ENCODE measurements at places on chromosomes 7 and 10.

- no peak for DNase-seq
These were observed 73.2 kb downstream of the INHBA start for GRCh38 chr7:41629711-41630111.

- DNase-seq = no peak
These were observed 87.8 kb downstream of the LCOR start for GRCh38 chr10:96919785-96920430.

GRCh38 chr10:86250399-86250798 lies 116.2 kb downstream of the GRID1 start:
- DNase-seq = no peak

- no peak for DNase-seq
These were observed 209.2 kb downstream of the SNX10 start for GRCh38 chr7:26500749-26501352.

- no peak for DNase-seq
These were observed 72.7 kb downstream of the VOPP1 start for GRCh38 chr7:55499591-55499990.

DNA sequence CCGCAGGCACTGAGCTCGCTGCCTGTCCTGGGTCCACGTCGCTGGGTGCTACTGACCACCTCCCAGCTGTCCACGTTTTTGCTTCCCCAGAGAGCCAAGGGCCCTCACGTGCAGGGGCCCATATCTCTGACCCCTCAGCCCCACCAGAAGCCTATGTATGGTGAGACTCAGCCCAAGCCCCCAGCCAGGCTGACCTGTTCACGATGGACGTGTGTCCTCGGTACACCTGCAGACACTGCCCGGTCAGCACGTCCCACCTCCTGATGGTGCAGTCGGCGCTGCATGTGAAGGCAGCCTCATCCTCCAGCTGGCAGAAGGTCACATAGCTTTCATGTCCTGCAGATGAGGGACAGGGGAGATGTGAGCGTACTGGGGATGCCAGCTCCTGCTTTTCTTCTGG lies 9.9 kb downstream of the WDR86 start:
- DNase-seq = no peak

DNA sequence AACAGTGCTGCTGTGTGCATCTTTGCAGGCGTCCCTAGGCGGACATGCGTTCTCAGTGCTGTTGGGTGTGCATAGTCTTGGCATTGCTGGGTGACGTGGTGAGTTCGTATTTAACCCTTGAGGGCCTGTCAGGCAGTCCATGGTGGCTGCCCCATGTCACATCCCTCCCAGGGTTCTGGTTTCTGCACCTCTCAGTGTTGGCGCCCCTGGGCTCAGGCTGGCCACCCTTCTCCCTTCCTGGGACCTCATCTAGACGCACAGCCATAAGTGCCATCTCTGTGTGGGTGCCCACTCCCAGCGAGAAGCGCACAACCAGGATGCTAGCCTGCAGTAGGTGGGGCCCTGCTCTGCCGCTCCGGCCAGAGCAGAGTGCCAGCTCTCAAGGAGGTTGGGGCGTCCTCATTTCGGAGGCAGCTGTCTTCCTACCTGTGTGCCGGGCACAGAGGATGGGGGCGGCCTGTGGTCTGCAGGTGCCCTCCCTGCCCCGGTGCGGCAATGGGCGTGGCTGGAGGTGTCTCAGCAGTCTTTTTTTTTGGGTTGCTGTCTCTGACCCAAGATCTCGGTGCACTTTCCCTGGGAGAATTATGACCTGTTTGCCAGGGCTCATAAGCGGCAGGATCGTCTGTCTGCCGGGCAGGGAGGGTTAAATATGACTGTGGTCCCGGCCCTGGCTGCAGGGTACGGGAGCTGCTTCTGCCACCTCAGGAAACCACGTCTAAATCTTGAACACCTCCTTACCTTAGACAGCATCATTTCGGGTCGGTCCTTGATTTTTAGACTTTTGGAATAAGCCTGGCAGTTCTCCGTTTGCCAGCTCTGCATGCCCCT lies 6.5 kb downstream of the INPP5A start:
- peak; percentile 22 for DNase-seq

DNA sequence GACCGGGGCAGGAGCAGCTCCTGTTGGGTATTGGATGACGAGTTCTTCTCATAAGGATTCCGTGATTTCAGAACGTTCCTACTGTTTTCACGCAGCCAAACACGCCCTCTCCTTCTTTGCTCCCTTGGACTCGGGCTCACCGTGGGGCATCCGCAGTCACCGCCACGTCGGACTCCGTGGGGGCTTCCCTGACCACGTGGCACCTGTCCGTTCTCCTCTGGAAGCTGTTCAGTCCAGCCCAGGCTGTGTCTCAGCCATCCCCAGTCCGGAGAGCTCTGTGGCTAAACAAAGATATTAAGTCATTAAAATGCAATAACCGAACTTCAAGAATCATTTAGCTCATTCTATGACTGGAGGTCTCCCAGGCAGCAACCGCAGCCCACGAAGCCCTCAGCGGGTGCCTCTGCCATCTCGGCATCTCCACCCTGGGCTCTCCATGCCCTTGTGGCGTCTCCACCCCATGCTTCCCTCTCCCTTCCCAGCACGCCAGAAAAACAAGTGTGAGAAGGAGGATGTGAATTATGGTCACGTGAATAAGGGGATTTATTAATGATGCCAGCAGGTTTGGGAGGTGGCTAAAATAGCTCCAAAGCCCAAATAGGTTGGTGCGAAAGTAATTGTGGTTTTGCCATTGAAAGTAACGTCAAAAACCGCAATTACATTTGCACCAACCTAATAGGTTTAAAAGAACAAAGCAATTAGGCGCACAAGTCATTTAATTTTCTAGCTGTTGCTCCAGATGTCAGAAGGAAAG lies 224.6 kb upstream of the PPP2R2D start:
- no peak for DNase-seq

DNA sequence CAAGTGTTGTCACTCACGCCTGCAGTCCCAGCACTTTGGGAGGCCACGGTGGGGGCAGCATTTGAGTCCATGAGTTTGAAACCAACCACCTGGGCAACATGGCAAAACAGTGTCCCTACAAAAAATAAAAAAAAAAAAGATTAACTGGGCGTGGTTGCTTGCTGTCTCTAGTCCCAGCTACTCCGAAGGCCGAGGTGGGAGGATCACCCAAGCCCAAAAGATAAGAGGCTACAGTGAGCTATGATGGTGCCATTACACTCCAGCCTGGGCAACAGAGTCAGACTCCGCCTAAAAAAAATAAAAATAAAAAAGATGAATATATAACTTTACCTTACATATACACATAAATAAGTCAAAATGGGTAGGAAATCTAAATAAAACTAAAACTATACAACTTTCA lies 2.5 kb upstream of the LMOD2 start:
- DNase-seq = no peak

DNA sequence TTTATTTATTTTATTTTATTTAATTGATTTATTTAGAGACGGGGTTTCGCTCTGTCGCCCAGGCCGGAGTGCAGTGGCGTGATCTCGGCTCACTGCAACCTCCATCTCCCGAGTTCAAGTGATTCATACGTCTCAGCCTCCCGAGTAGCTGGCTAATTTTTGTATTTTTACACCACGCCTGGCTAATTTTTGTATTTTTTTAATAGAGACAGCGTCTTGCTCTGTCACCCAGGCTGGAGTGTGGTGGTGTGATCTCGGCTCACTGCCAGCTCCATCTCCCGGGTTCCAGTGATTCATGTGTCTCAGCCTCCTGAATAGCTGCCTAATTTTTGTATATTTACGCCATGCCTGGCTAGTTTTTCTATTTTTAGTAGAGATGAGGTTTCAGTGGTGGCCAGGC lies 34.2 kb downstream of the AP5Z1 start:
- no peak for DNase-seq

GRCh38 chr10:96074776-96075175 lies 31.4 kb downstream of the CCNJ start:
- DNase-seq = no peak

- no peak for DNase-seq
These were observed 2.6 kb downstream of the VWC2 start for GRCh38 chr7:49775949-49776443.
